SK-N-SH treated with all-trans-retinoic acid at 6 μM for 48 hours (cell line): ENCODE measurements at places on chromosomes 1 and 21.

- ATAC-seq, result no peak
Measured at GRCh38 chr1:213840575-213840974, 147.2 kb upstream of the PROX1 start.

GRCh38 chr1:182634306-182635072 is 30.3 kb upstream of the RGS16 start:
- peak; percentile 43; the same call in 2 of the 3 replicates for ATAC-seq

- no peak for ATAC-seq
Measured at GRCh38 chr1:232308616-232309015, 321.3 kb downstream of the SIPA1L2 start.

GRCh38 chr1:242083742-242084141 is 84.8 kb upstream of the MAP1LC3C start:
- ATAC-seq, result no peak

DNA sequence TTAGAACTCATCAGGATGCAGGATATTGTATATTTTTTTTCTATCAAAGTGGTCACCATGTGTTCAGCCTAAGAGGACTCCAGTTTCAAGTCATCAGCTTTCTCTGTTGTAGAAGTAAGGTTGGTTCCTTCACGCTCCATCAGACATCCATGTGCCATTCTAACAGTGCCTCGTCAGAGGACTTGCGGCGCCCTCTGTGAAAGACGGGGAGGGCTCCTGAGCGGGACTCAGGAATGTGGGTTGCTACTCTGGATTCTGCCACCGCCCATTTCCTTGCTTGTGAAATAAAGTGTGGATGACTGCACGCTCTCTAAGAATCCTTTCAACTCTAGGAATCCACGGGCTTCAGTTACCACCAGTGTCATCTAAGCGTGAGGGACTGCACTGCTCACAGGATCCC is 593.5 kb downstream of the KIF26B start:
- ATAC-seq, result no peak; the same call in 2 of the 3 replicates

GRCh38 chr1:1225238-1225845 is 6.5 kb downstream of the SDF4 start:
- ATAC-seq, result no peak

DNA sequence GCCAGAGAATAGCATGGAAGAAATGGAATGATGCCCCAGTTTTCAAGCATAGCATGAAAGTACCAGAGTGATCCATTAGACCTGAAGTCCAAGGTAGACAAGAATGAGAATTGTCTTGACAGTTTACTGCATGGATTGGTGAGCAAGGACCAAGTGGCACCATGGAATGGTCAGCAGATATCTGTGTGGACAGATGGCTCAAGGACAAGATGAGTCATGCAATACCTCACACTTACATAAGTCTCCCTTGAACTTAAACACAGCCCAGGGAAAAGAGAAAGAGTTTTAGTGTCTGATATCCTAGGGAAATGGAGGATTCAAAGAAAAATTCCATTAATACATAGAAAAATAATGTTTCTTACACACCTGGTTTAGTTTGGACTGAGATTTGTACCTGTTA is 195.2 kb downstream of the MRPL39 start:
- no peak for ATAC-seq

DNA sequence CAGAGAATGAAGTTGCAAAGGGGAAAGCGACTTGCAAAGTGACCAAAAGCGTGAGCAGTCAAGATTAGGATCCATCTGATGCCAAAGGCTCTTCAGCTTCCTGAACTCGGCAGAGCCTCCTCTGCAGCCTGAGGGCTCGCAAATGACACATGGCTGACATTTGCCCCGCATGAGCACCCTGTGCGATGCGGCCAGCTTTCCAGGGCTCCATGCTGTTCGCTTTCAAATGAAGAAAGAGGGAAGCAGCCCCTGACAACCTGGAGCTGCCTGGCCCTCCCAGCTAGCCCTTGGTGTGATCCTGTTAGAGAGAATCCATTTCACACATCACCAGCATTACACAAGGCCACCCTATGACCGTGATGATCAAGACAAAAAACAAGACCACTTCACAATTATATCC is 20.2 kb upstream of the FAM131C start:
- ATAC-seq, result no peak

GRCh38 chr1:150549496-150550221 is 451 bp downstream of the ADAMTSL4 start:
- 0 out of 3 replicates have a peak, but pooled peaks have one; percentile 1 for ATAC-seq

DNA sequence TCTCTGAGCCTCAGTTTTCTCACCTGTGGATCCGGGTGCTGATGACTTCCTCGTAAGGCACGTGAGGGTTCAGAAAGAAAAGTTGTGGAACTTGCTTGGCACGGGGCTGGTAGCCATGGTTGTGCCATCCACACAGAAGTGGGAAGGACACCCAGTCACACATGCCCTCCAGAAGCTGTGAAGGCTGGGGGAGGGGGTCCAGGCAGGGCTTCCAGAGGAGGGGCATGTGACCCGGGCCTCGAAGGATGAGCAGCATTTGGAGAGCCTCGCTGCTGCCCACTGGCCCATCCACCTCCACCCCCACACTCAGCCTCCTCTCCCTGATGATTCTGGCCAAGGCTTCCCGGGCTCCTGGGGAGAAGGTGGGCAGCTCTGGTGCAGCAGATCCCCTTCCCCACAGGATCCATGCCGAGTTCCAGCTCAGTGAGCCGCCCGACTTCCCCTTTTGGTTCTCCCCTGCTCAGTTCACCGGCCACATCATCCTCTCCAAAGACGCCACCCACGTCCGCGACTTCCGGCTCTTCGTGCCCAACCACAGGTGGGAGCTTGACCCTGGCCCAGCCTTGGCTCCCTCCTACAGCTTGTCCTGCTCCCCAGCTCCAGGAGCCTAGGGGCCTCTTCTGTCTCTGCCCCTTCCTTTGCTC is 9.4 kb downstream of the SELENON start:
- ATAC-seq, result no peak

- ATAC-seq, result peak; percentile 48
Measured at GRCh38 chr1:184597650-184598357, 156.9 kb downstream of the EDEM3 start.
